Kasumi-1 (cell line): ENCODE measurements at places on chromosomes 11 and 22.

DNA sequence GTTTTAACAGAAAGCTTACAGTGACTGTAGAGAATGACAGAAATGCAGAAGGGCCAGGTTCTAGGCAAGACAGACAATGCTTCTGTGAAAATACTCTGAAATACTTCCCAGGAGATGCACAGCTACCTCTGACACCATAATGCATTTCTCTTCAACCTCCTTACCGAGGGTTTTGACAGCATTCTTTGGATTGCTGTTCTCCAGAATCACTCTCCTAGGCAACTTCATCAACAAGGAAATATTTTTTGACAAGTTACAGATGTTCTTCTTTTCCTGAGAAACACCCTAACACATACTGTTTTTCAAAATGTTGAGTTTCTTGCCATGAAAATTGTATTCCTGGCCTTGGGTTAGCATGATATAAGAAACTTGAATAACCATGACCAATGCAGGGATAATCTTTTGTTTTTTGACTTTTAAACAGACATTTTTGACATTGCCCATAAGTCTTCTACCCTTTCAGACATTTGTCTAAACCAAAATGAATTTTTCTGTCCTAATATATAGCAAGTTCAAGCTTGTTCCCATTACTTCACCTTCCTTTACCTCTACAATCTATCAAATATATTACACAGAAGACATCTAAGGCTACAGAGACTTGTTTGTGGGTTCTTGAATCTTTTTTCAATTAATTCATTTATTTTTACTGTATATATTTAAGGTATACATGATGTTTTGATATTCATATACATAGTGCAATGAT, 108.1 kb downstream of the CCDC34 start:
- DNase-seq, result no peak

- no peak for DNase-seq
These were observed 2.8 kb upstream of the CLCF1 start for GRCh38 chr11:67376063-67376820.

DNA sequence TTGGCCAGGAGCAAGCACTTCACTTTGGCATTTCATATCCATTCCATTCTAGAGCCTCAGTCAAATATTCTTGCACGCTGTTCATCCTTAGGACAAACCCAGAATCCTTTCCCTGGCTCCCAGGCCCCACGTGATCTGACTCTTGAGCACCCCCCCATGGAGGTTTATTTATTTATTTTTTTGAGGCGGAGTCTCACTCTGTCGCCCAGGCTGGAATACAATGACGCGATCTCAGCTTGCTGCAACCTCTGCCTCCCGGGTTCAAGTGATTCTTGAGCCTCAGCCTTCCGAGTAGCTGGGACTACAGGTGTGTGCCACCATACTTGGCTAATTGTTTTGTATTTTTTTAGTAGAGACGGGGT, 12.7 kb upstream of the TSGA10IP start:
- DNase-seq, result peak; percentile 6

GRCh38 chr22:49420651-49421050, 407.0 kb downstream of the BRD1 start:
- DNase-seq, result no peak

DNA sequence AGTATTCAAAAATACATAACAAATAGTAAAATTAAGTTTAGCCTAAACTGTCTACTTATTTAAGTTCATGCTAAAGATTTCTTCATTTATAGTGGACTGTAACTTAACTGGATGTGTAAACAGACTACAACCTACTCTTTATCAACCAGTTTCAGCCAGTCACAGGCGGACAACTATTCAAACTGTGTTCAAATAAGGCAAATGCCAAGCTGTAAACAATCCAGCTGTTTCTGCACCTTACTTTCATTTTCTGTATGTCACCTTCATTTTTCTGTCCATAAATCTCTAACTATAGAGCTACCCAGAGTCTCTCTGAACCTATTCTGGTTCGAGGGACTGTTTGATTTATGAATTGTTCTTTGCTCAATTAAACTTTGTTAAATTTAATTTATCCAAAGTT, 992.8 kb downstream of the DLG2 start:
- no peak for DNase-seq
